ENCODE measurements at places on chromosomes 7 and 10.

DNA sequence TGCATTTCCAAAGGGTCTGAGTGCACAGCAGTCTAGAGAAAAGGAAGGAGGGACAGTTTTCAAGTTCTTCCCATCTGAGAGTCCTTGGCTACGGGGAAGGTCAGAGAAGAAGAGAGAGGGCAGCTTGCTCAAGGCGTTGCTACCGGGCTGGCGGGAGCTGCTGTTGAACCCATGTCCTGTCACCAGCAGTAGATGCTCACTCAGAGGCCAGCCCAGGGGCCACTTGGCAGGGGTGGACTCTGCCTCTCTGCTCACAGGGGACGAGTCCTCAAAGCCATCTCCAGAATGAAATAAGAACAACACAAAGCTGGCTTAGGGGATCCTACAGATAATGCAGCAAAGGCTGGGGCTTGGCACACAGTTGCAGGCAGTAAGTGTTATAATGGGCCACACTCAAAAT is 231.5 kb downstream of the TNS3 start:
- DNase-seq = no peak

GRCh38 chr7:145774777-145775176 is 341.8 kb upstream of the CNTNAP2 start:
- DNase-seq = no peak

GRCh38 chr7:153103202-153103601 is 343.6 kb downstream of the ACTR3B start:
- no peak for DNase-seq

DNA sequence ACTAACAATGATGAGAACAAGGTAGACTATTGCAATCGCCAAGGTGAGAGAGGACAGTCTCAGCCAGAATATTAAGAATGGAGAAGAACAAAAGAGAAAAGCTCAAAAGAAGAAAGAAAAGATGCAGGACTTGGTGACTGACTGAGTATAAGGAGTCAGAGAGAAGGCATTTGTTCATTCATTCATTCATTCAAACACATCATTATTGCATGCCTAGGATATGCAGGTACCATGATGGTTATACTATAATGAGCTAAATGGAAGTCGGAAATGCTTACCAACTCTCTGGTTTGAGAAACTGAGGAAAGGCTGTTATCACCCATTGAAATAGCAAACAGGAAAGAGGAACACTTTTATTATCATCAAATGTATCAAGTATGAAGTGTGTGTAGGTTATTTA is 180.7 kb downstream of the IMMP2L start:
- DNase-seq = no peak

DNA sequence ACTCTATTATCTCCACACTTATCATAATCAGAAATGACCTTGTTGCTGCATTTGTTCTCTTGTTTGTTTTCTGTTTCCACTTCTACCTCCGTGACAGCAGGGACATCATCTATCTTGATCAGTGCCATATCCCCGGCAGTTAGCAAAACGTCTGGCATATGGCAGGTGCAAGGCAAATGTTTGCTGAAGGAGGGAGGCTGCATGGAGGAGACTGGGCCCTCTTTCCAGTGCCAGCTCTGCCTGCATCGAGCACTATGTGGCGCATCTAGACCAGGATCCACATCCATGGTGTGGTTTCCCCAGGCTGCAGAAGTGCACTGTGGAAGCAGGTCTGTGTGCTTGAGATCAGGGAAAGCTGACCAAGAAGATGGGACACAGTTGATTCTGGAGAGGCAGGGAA is 181.2 kb downstream of the KCNMA1 start:
- peak; percentile 16 for DNase-seq

DNA sequence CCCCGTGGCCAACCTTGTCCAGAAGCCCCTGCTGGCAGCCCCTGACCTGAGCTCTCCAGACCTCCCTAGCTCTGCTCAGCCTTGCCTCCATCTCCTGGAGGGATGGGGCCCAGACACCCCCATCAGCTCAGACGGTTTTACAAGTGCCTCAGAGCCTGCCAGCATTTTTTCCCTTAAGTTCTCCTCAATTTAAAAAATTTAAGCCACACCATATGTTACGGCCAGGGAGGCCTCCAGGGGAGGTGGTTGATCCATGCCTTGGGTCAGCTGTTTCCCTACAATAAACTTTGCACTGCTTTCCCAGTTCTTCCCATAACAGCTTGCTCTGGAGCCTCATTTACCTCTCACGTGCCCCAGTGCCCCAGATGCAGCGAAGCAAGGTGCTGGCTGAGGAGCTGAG is 143.5 kb downstream of the RGS10 start:
- no peak for DNase-seq

DNA sequence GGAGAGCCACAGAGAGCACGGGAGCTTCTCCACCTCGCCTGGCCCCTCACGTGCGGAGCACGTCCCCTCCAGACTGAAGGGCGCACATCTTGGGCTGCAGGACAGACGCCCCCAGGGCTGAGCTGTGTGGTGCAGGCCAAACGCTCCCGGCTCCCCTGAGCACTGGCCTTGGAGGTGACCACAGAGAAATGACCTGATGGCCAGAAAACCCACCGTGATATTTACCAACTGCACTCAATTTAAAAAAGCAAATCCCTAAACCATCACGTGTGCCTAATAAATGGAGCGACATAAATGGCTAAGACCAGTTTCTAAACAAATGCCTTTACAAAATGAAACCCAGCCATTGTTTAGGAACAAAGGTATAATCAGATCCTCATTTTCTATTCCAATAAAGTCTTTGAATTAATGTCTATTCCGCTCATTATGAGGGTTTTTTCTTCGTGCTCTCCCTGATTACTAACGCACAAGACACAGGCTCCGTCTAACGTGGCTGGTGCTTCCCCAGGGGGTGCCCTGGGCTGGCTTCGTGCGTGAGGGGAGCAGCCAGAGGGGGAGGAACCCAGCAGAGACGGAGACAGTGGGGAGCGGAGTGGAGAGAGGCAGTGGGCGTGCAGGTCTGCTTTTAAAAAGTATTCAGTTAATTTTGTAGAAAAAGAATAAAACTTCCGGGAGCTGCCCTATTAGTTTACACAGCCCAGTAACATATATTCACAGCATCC is 190.3 kb downstream of the DNAJB6 start:
- no peak for DNase-seq

DNA sequence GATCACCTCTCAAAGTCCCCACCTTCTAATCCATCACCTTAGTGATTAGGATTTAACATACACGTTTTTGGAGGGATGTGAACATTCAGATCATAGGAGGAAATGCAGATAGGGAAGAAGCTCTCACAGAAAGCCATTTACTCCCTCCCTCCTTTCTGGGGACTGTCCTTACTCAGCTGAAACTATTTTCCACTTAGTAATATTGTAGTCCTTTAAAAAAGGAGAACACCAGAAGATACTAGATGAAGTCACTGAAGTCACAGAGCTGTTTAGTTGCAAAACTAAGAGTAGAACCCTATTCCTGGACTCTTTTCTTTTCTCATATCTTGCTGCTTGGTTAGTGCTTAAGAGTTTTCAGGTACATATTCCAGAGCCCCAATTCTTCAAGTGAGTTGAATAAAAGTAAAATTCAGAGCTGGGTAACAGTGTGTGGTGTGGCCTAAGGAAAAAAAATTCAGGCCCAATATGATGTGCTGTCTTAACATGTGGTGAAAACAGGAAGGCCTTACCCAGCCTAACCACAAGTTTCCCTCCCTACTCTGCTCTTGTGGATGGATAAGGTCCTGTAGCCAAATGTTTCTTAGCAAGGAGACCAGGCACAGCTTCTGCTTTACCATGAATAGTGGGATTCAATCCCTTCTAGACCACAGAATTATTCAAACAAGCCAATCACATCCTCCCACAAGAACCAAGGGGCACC is 135.7 kb downstream of the INHBA start:
- no peak for DNase-seq

- DNase-seq = no peak
Observed at GRCh38 chr7:129144095-129144833, at the start of gene TSPAN33. Gene TSPAN33, plus strand, starts transcription at chr7:129144707. Its CDS starts 274 bp downstream, at chr7:129144981.

GRCh38 chr7:17158261-17158660 is 140.2 kb upstream of the AHR start:
- DNase-seq = no peak

- no peak for DNase-seq
Observed at GRCh38 chr7:3922175-3922635, 621.2 kb downstream of the SDK1 start.

DNA sequence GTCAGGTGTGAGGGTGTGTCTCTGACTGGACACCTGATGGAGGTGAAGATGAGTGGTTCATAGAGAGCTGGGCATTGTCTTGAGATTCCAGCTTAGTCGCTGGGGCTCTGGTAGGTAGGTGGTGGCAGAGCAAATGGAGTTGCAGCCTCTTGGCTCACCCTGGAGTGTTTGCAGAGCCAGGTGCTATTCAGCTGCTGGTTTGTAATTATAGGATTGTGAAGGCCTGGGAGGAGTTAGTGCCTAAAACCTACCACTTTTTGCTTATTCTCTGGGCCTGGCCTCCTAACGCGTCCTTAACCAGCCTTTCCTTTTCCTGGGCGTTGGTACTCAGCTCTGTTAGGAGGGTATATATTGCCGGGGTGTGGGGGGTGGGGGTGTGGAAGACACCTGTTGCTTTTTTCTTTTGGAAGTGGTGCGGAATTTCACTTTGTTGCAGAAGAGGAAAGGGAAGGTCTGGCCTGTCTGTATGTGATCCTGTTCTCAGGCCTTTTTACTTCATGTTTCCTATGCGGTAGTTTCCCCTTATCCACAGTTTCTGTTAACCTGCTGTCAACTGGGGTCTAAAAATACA is 3.2 kb downstream of the PPRC1 start:
- DNase-seq = peak; percentile 29
